ENCODE measurements at places on chromosomes 4 and X.

DNA sequence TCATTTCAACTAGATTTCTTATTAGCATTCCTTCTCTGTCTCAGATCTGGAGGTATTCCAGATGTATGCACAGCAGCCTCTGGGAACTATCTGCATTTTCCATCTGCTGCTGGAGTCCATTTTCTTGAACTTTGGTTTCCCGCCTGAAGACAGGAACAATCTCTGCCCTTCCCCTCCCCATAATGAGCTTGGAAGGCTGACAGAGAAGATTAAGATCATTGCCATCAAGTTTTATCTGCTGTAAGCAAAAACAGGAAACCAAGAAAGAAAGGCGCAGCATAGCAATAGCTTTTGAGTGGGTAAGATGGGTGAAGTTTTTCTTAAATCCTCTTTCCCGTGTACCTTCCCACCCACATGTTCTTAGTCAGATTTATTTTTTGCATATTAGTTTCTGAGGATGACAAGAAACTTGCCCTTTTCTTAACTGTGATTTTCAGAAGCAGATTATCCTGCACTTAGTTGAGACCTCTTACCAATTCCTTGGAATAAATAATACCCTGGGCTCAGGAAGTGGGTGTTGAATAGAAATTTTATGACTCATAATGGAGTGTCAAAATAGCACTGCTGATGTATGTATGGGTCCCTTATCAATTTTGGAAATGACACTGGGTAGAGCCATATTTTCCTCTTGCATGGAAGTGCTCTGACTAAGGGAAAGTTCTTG is 78.3 kb downstream of the CT47B1 start:
- no peak for DNase-seq

DNA sequence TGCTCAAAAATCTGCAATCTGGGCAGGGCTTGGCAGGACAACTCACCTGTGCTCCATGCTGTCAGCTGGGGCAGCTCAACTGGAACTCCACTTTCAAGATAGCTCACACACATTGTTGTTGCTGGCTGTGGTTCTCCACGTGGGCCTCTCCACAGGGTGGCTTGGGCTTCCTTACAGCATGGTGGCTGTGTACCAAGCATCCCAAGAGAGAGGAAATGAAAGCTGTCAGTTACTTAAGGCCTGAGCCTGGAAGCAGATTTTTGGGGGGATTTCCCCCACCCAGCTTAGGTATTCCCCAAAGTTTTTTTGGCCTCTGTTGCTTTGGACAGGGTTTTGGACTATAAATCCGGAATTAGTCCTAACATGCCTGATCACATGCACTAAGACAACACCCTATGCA is 81.0 kb downstream of the BCOR start:
- no peak for DNase-seq

GRCh38 chr4:6480534-6481088 is 8.2 kb upstream of the PPP2R2C start:
- DNase-seq, result no peak

- no peak for DNase-seq
These were observed at the start of gene SMR3A for GRCh38 chr4:70360460-70360859. Gene SMR3A, plus strand, starts transcription at chr4:70360760. Its CDS starts 1,356 bp downstream, at chr4:70362116.

DNA sequence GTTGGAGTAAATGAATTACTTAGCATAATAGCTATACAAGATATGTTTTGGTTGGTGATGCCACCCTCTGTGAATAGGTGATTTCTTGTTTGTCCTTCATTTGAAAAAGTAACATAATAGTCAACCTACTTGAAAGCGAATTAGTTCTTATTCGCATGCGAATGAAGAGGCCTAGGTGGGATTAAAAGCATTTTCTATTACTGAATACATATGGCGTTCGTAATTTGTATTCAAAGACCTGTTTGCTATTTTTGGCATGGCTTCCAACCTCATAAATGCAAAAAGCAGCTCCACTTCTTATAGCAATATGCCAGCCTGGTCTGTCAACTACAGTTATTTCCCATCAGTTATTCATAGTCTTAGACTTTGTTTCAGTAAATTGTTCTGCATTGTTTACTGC is 261.3 kb downstream of the TENM3 start:
- DNase-seq, result no peak

DNA sequence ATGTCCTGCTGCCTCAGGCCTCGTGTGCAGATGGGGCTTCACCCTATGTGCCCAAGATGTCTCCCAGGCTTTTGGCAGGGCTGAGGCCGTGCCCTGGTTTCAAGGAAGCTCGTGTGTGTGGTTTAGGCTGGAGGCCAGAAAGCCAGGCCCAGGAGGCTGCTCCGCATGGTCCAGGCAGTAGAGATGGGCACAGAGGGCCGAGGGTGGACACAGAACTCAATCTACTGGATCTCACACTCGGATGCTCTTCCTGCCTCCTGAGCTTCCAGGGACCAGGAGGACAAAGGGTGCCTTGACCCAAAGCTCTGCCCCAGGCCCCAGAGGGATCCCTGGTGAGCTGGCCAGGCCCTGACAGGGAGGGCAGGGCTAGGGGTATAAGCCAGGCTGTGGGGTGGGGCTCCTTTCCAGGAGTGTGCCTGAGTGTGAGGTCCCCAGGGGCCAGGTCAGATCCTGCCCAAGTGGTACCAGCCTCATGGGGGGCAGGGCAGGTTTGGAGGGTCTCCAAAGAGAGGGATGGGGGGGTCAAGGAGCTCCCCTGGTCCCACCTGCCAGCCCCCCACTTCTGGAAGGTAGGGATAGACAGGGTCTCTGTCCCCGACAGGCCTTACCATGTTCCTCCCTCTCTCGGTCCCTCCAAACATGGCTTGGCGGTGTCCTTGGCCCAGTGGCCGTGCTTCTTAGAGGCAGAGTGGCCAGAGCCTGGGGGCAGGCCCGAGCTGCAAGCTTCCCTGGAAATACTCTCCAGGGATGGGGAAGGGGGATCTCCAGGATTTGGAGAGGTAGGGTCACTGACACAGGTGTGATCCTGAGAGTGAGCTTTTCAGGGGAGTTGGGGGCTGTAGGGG is 23.8 kb downstream of the HTRA3 start:
- DNase-seq, result no peak

GRCh38 chrX:24526616-24527015 is 61.5 kb downstream of the PDK3 start:
- DNase-seq, result no peak

GRCh38 chr4:88599298-88599697 is 7.0 kb downstream of the HERC3 start:
- no peak for DNase-seq

GRCh38 chrX:34559325-34559724 is 97.8 kb downstream of the TMEM47 start:
- DNase-seq, result no peak
